ENCODE measurements at places on chromosomes 16 and 17.

- DNase-seq: peak; percentile 15
These were observed 30.5 kb downstream of the ITGAE start for GRCh38 chr17:3770466-3770865.

DNA sequence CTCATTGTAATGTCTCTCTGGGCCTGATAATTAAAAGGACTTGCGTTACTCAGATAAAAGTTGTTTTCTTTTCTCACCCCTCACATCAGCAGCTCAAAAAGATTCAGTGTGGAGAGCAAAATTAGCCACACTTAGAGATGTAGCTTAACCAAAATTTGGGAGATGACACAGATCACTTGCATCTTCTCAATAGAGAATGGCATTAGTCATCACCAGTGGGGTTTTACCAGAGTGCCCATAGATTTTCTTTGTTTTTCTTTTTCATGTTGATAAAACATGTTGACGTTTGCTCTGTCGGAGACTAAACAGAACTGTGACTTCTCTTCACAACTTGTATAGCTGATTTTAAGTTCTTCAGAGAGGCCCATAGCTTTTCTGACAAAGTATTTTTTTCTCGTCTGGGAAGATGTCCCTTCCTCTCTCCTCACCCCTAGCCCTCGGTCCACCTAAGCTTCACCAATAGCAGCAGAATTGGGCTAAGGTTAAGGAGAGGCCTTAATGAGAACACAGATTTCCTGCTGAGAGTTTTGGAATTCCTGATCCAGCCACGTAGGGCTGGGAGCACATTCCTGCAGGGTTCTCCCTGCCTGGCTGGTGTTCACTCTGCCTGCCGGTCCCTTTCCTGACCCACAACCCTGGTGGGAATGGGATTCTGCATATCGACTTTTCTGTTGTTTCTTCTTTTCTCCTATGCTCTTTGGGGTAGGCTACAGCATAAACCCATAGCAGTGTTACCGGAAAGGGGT lies 92.6 kb downstream of the CACNG3 start:
- peak; percentile 54 for DNase-seq

DNA sequence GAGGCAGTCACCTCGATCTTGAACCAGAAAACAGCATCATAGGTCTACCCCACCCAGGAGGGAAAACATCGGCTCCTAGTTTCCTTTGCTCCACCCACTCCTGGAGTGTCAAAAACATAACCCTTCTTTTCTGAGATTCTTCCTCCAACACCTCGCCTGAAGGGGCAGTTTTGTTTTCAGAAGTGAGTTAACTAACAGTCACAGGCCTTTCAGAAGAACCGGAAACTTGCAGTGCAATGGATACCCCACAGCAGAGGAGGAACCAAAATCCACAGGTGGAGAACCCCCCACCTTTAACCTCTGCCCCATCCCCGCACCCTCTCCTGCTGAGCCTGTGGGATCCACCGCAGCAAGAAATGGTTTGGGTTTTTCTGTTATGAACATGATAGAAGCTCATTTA lies 7.8 kb upstream of the TEX2 start:
- no peak for DNase-seq

DNA sequence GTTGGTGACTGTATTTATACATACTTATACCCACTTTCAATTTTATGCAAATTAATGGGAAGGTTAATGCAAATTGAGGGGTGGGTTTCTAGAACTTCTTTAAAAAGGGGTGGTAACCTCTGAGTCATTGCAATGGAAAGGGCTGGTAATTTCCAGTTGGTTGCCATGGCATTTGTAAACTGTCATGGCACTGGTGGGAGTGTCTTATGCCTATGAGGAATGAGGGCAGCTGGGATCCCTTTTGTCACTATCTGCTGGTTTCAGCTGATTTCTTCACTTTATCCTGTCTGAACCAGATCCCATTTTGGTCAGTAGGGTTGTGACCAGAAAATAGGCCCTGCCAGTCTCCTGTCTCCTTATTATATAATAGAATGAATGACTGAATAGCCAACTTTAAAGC lies 1006.7 kb upstream of the GOT2 start:
- DNase-seq: no peak

DNA sequence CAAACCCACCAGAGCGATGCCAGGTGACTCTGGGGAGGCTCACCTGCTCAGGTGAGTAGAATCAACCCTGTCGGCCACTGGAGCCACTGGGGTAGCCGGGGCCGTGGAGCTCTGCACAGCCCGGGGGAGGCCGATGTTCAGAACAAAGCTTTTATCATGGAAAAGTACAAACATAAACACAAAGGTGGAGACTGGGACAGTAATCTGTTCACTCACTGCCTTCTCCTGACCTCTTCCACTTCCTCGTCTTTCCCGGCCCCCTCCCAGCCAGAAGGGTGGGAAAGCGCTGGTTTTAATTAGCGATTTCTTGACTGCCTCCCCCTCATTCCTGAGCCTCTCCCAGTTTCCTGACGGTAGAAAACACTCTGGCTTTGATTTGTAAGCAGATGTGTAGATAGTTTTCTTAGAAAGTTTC lies 9.8 kb upstream of the TEX19 start:
- DNase-seq: no peak

- peak; percentile 71 for DNase-seq
These were observed 924 bp downstream of the SMARCD2 start for GRCh38 chr17:63841350-63842172.

- no peak for DNase-seq
These were observed 145.6 kb downstream of the FTO start for GRCh38 chr16:53849585-53849984.

- DNase-seq: no peak
These were observed 30.7 kb upstream of the RPTOR start for GRCh38 chr17:80513892-80514291.

GRCh38 chr17:40493697-40494096 lies 7.7 kb downstream of the TNS4 start:
- DNase-seq: no peak

DNA sequence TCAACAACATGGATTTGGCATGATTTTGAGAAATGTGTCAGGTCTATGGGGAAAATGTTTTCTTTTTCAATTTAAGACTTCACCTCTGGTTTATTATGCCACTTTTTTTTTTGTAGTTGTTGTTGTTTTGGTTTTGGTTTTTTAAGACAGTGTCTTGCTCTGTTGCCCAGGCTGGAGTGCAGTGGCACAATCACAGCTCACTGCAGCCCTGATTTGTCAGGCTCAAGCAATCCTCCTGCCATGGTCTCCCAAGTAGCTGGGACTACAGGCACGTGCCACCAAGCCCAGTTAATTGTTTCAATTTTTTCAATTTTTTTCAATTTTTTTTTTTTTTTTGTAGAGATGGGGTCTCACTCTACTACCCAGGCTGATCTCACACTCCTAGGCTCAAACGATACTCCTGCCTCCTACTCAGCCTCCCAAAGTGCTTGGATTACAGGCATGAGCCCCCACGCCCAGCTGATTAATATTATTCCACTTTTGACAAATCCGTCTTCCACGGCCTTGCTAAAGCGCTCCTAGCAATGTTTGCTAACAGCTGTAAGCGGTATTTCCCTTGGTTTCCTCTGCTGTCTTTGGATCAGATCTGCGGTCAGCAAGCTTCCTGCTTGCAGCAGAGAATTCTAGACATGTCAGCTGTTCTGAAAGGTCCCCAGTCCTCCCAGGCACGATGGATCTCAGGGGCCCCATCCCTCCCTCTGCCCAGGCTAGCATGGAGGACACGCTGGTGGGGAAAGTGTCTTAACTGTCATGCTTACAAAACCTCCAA lies 7.0 kb upstream of the MILR1 start:
- DNase-seq: no peak

DNA sequence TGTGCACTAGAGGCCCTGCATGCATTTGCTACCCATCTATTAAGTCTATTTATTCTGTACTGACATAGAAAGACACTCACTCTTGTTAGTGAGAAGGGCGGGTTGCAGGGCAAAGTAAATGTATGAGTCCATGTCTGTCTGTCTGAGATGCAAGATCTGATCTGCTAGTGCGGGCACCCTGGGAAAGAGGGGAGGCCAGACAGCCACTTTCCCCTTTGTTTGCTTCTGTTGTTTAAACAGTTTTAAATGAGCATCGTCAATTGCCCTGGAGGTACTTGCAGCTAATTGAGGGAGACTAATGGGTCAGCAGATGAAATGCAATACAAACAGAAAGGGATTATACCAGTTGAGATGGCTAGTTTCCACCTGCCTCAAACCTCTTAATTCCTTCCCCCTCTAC lies 24.9 kb downstream of the SCNN1G start:
- peak; percentile 13 for DNase-seq

GRCh38 chr16:19431636-19432340 lies 14.1 kb downstream of the TMC5 start:
- DNase-seq: no peak

- DNase-seq: no peak
These were observed 20.5 kb downstream of the FOXL1 start for GRCh38 chr16:86598607-86599565.

GRCh38 chr17:29837531-29837930 lies 92.5 kb downstream of the SSH2 start:
- DNase-seq: no peak

DNA sequence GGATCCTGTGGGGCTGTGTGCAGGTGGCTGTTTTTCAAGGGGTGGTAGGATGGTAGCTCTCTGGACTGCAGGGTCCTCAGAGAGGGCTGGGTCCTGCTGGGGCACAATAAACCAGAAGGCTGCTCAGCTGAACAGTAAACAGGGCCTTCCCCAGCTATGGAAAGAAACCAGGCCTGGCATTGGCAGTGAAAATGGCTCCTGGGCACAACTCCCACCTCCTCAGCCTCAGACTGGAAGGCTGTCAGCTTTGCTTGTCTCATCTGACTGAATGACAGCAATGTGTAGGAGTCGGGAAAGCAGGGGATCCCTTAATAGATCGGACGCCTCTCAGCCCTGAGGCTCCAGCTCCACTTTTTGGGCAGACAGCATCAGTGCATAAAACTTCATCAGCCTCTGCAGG lies 59.8 kb upstream of the NLRP1 start:
- no peak for DNase-seq

DNA sequence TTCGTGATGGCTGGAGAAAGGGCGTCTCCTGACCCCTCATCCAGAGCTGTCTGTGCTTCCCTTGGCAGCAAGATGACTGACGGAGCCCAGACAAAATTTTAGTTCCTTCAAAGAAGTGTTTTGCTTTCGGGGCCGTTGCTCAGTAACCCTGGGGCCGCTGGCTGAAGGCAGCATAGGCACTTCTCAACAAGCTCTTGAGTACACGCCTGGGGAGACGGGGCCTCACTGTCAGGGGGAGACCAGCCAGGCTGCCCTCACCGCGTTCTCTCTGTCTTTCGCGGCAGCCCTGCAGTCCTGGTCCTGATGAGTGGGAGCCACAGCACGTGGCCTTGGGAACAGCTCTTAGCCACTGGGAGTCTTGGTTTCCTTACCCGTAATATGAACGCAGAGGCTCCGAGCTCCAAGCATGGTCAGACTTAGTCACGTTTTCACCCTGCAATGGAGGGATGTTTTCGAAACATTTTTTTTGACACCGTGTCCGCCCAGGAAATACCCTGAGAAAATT lies 86.0 kb downstream of the IRF8 start:
- no peak for DNase-seq

- no peak for DNase-seq
These were observed 7.1 kb upstream of the ITPRIPL2 start for GRCh38 chr16:19106625-19107020.

DNA sequence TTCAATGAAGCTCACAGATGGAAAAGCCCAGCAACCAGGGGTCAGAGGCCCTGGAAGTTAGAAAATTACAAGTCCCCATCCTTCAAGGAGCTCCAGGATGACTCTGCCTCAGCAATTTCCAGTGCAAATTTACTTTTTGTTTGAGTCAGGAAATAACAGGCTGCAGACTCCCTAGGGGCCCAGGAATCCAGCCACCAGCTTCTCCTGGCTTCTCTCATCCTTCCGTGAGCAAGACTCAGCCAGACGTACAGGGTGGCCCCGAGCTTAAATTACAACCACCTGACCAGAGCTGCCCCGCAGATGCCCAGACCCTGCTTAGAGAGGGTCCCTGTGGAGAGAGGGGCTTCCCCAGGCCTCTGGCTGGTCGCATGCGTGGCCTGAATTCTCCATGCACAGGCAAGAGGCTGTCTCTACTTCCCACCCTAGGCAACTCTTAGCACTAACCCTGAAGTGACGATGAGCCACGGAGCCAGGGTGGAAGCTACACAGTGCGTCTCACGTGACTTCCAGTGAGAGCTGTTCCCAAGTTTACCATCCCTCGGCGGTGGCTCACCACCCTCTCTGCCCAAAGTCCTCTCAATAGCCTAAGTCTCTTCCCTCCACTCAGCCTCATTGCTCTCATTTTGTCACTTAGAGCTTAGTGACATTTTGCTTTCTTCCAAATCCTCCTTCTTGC lies 27.1 kb downstream of the GPR142 start:
- no peak for DNase-seq

DNA sequence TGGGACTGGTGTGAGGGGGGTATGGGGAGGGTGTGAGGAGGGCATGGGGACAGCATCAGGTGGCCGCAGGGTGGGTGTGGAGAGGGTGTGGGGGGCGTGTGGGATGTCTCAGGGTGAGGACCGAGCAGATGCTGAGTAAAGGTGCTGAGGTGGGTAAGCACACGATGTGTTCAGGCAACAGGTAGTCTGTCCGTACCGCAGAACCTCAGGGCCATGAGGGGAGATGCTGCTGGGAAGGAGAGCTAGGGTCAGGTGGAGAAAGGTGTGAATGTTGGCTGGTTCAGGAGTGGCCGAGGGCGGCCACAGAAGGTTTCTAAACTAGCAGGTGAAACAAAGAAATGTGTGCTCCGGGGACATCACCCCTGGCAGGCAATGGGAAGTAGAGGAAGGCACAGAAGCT lies 80.0 kb upstream of the CDH5 start:
- no peak for DNase-seq

DNA sequence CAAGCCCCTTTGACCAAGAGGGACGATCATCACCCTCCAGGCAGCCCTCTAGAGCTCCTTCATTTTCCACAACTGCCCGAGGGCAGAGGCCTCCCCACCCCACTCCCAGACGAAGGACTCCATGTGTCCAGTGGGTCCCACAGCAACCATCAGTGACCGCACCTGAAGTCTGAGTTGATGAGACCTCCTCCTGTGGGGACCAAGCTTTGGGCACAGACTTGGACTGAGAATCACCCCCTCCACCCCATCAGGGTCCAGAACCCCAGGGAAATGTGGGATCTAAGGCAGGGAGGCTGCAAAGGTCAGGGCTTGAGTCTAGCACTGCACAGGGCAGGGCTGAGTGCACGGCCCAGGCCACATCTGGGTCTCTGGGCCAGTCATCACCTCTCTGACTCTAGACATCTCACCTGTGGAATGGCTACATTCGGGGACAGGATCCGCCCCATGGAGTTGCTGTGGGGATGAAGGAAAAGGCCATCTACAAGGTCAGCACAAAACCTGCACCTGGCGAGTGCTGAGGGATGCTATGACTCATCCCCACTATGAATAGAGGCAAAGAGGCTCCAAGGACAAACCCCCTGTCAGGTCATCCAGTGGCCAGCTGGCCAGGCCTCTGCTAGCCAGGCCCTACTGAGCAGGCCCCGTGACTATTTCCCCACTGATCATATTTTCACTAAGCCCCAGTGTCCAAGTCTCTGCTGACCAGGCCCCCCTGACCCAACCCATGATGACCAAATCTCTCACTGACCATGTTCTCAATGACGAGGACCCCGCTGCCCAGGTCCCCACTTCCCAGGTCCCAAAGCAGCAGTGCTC lies 38.4 kb downstream of the TNFRSF13B start:
- DNase-seq: no peak

- DNase-seq: no peak
These were observed 3.4 kb upstream of the SOX15 start for GRCh38 chr17:7593296-7593695.

Data from neural progenitor cell (in vitro differentiated cells).